Mucosa of descending colon (tissue), 3 donors: ENCODE measurements at places on chromosomes 3 and 15.
A peak's percentile ranks its signal among the peaks of the same experiment; 100 is the strongest.

GRCh38 chr3:172530566-172530965 lies 7.3 kb upstream of the TNFSF10 start:
- no peak for DNase-seq

DNA sequence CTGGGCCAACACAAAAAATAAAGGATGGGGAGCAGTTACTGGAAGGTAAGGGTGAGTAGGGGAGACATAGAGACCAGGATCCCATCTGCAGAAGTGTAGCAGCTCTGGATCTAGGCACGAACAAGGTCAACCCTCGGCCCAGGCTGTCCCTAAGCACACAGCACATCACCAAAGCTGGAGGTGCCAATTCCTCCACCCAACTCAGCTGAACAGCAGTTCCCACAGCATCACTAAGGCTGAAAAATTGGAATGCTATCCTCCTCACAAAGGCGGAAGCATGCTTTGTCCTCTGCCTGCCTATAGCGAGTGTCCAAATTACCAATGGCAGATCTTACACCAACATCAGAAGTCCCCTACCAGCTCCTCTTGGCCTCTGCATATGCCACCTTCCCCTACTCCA lies 33.9 kb downstream of the OSBPL10 start:
- DNase-seq: no peak

DNA sequence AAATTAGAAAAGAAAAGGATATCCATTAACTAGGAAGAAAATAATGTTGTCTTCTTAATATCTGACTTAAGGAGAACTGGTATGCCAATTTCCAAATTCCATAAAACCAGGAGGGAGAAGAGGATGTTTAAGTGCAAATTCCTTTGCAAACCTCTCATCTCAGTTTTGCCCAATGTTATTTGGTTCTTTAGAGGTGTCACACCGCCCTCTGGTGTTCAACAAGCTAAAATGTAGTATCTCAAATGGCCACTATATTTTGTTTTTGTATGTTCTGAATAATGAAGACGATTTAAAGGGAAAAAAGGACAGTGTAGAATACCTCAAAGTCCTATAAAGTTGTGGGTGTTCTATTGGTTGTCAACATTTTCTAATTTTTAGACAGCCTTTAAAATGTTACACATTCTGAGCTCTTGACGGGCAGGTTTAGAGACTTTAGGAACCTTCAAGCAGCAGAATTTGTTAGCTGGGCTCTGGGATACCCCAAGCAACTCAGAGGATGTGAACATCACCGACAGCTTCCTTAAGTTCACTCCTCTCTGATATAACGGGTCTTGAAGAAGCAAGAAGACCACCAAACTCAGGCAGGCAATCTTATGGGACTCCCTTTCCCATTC lies 458.3 kb downstream of the MFSD1 start:
- DNase-seq: peak; percentile 68

DNA sequence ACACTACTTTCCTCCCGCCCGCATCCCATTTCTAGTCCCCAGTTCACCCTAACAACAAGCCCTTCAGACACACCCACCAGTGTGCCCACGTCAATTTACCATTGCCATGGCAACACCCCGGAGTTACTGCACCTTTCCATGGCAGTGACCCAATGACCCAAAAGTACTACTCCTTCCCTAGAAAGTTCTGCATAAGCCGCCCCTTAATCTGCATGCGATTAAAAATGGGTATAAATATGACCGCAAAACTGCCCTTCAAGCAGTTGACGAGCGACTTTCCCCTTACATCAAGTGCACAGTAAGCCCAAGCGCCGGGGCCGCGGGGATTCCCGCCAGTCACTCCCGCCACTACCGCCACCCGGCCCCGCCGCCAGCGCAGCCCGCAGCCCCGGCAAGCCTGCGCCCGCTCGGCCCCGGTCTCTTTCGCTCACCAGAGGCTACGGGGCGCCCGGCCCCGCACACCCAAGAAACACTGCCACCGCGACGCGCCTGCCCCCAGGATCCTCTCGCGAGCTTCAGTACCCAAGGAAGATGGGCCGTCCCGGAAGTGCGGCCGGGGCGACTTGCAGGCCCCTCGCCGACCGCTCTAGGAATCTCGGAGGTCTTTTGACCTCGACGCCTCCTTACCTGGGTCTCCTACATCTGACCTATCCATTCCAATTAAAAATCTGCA lies 27.2 kb upstream of the ZNF502 start:
- peak; percentile 78 for DNase-seq

DNA sequence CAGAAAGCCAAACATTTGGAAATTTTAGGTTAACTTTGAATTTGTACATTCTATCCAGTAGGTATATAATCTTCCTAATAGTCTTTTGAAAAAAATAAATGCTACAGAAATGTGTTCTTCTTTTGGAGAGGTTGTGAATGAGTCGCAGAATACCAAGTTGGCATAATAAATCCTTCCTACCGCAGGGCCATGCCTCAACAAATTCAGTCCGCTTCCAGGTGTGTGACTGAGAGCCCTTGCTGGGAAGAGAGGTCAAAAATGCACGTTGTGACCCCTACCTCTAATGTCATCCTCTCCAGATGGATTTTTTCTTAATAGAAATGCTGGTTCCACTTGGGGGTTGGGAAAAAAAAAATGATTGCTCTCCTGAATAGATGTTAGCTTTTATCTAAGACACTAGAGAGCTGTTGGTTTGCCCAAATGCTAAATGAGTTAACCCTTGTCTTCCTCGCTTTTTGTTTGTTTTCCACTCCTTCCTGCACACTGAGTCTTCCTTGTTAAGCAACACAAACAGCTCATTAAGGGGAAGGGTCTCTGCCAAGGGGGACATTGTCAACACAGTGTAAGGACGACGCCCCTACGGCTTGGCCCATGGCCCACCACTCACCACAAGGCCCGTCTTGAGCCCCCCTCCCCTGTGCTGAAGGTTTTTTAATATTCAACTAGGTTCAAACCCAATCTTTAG lies 33.9 kb downstream of the RLBP1 start:
- DNase-seq: no peak

- DNase-seq: no peak
Observed at GRCh38 chr3:153972862-153973261, 148.3 kb upstream of the ARHGEF26 start.

DNA sequence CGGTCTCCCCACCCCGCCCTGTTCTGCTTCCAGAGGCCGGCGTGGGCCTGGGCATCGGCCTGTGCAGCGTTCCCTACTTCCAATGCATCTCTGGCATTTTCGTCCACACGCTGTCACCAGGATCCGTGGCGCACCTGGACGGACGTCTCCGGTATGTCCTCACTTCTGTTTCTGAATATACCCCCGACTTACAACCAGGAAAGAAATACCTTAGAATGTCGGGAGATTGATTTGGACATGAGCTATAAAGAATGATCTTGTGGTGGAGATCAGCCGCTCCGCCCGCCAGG lies 41.4 kb downstream of the STARD5 start:
- no peak for DNase-seq

DNA sequence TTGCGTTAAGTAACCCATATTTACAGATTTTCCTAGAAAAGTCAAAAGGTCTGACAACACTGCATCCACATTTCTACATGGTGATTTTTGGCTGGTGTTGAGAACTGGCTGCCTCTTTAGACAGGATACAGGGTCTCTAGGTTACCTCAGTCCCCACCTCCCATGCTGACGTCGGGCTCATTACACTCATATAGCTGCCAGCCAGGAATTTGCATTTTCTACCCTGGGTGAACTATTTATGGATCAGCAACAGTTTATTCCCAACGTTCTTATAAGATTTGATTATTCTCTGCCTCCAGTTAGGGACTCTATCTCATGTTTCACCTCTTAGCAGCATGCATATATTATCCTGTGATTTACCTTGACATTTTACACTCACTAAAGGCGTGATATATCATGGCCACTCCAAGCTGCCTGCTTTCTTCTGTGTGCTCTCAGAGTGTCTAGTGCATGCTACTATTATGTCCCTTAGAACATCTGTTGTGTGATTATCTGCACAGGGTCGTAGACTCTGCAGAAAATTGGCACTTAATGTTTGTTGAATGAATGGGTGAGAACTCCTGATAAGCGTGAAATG lies 49.0 kb downstream of the CLDN11 start:
- DNase-seq: no peak

DNA sequence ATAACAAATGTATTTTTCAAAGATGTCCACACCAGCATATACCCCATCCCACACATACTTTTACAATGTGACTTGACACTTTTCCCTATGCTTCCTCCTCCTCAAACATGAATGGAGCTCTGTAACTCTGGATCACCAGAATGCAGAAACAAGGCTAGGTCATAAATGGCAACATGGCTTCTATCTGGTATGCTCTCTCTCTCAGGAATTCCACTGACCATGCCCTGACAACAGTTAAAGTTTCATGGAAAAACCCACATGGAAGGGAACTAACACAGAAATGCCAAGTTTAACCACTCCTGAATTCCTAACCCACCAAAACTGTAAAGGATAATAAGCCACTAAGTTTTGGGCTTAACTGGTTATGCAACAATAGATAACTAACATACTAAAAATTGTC lies 19.9 kb downstream of the MYO9A start:
- DNase-seq: no peak

- no peak for DNase-seq
Observed at GRCh38 chr15:89578146-89578545, 2.9 kb downstream of the TICRR start.

GRCh38 chr3:74149466-74149865 lies 465.0 kb downstream of the CNTN3 start:
- DNase-seq: no peak

DNA sequence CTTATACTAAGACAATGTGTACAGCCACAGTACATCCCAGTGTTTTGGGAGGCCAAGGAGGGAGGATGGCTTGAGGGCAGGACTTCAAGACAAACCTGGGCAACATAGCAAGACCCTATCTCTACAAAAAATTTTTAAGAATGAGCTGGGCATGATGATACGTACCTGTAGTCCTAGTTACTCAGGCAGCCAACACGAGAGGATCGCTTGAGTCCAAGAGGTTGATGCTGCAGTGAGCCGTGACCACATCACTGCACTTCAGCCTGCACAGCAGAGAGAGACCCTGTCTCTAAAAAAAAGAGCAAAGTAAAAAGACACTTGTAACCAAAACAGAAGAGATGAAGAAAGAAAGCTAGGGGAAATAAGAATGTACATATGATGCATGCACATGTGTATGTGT lies 38.5 kb downstream of the HES1 start:
- DNase-seq: no peak

- no peak for DNase-seq
Observed at GRCh38 chr3:12979151-12979946, 93.9 kb downstream of the IQSEC1 start.

DNA sequence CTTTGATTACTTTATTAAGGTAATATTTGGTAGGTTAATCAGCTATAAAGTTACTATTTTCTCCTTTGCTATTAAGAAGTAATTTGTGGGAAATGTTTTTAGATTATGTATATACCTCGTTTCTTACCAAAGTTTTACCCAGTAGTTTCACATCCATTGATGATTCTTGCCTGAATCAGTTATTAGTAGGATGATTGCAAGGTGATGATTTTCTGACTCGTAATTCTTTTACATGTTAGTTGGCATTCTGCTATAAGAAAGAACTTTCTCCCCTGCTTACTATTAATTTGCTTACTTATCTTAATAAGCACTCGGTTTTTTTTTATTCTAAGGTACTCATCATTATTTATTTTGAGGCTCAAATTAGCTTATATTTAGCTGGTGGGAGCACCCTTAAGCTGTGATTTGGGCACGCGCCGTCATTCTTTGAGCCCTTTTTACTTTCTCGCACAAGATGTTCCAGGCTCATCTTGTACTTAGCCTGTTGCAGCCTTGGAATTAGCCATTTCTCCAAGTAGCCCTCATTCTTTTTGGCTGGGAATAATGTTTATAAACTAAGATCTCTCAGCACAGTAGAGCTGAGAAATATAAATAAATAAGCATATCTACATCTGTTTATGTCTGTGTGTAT lies 15.3 kb downstream of the USP3 start:
- DNase-seq: no peak

DNA sequence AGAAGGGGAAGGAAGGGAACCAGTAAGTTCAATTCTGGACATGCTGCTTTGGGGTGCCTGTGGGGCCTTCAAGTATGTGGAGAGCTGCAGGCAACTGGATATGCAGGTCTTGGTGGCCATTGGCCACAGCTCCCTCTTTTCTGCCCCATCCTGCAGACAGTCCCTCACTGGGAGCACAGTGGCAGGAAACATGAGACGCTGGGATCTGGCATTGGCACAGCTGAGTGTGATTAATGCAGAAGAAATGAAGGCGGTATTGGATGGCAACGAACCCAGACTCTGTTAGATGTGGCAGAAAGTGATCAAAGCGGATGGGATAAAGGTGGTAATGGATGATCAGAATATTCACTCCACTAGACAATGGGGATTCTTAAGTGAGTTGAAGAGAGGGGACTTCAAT lies 23.2 kb upstream of the VPS8 start:
- DNase-seq: no peak

GRCh38 chr3:4421121-4421520 lies 45.9 kb downstream of the SUMF1 start:
- DNase-seq: no peak

GRCh38 chr3:53801319-53801718 lies 44.9 kb downstream of the CHDH start:
- DNase-seq: no peak

- DNase-seq: no peak
Observed at GRCh38 chr15:26070095-26070532, 207.0 kb upstream of the ATP10A start.

DNA sequence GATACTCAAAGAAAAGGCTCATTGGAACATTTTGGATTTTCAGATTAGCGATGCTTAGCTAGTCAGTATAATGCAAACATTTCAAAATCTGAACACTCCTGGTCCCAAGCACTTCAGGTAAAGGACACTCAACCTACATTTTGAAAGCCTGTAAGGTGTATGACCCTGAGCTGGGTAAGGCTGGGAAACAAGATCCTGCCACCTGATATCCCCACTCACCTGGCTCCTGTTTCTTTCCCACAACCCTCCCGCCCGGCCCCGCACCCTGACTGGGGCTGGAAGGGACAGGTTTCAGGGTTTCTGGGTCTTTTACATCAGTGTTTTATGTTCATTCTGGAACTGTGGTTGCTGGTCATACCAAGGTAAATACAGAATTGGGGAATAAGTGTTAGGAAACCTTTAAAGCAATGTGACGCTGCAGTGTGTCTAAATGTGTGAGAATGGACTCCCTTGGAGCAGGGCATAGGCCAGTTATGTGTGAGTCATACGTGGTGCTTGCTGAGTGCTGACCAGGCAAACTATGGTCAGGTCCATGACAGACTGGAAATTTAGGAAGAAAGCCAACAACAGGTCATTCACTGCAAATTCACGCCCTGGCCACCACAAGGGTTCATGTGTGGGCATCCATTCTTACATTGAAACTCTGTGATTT lies 22.9 kb downstream of the CTXND1 start:
- DNase-seq: no peak

- no peak for DNase-seq
Observed at GRCh38 chr15:44340410-44340809, 51.9 kb downstream of the GOLM2 start.

DNA sequence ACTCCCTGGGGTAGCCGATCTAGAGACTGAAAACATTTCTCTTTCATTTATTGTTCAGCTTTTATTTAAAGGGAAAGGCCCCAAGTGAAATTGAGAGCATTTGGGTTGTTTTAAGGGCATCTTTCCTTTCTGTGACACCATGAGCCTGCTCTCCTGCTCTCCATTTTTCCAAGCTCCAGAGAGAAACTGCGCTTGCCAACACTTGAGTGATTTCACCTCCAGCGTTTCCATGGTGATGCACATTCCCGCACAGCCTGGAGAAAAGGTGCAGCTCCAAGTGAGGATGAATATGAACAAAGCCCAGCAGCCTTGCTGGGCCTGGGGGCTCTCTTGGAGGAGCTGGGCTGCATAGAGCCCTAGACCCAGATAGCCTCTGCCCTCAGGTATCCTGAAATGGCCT lies 159.2 kb upstream of the PPP2R3A start:
- DNase-seq: no peak
